ENCODE measurements at places on chromosomes 11 and 22.

GRCh38 chr22:31929167-31929930, 15.0 kb upstream of the YWHAH start:
- peak; percentile 74 for DNase-seq

DNA sequence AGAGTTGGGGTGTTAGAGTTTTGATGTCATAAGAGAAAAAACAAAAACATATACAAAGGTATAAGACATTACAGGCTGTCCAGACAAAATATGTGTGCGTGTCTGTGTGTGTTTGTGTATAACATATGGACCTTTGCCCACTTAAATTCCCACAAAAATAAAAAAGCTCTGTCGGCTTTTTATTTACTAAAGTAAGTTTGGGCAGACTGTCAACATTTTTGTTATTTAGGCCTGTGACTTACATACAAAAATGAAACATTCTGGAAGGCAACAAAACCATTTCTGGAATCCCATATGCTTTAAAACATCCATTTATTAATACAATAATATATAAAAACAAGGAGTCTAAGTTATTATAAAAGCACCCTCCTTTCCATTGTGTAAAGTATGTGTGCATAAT, 960.1 kb upstream of the FAT3 start:
- DNase-seq = no peak

DNA sequence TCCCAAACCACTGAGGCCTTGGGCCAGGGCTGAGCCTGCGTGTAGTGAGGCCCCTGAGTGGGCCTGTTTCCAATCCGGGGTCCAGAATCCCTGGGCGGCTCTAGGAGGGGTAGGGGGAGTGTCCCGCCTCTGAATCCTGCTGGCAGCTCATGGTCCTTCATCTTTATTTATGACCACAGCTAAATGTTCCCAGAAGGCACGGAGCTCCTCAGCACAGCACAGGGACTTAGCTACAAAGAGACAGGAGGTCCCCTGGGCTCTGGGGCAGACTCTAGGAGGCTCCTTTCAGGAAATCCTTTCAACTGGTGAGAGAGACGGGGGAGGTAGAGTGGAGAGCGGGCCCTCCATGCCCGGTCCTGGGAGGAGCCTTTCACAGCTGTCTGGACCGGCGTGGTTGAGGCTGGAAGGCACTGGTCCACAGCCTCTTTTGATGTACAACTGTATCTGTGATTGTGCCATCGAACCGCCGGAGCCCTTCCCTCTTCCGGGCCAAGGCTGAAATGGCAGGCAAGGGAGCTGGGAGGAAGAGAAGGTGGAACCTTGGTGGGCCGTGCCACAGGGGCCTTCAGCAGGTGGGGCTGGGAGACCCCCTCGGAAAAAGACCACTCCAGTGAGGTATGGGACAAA, 46.8 kb downstream of the SCUBE1 start:
- DNase-seq = no peak

GRCh38 chr11:102592634-102593581, 32.2 kb downstream of the MMP20 start:
- no peak for DNase-seq

DNA sequence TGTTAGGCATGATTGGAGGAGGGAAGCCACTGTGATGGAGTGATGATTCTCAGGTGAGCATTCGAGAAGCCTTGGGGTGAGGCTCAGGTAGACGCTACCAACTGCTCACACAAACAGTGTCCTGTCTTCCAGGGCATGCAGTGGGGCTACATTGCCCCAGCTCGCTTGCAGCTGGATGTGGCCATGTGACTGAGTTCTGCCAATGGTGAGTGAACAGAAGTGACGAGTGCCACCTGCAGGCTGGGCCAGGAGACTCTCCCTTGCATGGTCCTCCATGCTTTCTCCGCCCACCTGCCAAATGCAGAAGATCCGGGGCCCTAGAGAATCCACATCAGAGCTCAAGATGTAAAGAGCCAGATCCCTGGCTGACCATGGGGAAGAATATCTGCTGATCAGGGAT, 195.9 kb downstream of the BCR start:
- peak; percentile 45 for DNase-seq

DNA sequence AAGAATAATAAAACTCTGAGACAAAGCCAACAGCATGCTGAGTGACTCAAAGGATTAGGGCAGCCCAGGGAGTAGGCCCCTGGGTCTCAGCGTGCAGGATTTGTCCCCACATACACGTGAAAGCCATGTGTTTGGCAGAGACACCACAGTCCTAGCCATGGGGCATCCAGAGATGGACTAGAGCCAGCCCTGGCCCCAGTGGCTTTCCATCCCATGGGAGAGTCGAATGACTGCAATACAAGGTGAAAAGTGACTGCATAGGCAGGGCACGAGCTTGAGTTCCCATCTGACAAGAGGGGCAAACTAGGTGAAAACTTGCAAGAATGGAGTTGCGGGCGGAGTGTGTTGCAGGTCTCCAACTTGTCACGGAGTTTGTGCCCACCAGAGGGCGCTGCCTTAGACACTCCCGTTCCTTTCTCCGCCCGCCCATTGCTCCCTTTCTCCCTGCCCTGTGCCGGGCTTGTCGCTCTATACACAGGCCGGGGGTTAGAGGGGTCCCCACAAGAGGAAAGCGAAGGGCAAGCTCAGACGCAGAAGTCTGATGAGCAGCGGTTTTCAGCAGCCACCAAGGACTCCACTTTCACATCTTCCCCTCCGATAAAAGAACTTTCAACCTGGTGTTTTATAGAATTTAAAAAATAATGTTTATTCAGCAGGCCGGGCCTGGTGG, 24.2 kb downstream of the TSKU start:
- DNase-seq = peak; percentile 82

DNA sequence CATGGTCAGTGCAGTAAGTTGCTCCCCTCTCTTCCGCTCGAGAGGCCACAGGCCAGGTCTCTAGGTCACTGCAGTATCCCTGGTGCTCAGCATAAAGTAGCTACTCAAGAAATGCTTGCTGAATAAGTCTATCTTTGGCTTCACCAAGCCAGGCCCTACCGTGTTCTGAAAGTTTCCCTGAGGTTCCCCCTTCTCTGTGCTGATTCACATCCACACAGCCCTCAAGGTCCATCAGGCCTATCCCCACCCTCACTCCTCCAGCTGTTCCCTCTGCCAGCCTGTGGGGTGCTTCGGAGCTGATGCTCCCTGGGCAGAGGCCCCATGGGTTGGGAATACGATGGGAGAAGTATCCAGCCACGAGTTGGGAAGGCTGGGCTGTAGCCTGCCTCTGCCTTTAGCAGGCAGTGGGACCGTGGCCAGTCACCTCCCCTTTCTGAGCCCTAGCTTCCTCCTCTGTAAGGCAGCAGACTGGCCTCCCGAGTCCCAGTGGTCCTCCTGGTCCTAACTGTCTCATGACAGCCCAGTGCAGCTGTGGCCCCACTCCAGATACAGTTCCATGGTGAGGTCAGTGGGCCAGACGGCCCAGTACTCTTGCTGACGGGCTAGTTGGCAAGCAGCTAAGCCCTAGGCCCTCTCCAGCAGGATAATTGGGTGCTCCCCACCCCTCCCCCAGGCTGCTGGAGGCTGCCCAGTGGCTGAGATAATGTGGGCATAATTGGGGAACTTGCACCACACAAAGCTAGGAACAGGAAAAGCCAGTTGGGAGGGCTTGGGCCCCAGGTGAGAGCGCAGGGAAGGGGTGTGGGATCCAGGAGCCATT, 48.2 kb downstream of the NECTIN1 start:
- DNase-seq = no peak

DNA sequence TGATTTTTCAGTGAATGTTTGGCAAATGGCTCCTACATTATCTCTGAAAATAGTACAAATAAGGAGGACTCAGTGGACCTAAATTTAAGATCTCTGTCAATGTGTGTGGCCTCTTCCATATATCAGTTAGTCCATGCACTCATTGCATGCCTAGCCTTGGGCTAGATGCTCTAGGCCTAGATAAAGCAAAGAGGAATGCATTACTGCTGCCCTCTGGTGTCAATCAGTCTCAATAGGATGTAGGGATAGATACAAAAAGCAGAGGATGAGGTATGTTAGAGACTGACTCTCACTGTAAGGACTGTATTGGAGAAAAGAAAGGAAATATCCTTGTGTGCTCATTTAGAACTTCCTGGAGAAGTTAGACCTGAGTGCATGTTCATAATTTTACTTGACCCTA, 42.0 kb downstream of the MS4A2 start:
- DNase-seq = no peak

DNA sequence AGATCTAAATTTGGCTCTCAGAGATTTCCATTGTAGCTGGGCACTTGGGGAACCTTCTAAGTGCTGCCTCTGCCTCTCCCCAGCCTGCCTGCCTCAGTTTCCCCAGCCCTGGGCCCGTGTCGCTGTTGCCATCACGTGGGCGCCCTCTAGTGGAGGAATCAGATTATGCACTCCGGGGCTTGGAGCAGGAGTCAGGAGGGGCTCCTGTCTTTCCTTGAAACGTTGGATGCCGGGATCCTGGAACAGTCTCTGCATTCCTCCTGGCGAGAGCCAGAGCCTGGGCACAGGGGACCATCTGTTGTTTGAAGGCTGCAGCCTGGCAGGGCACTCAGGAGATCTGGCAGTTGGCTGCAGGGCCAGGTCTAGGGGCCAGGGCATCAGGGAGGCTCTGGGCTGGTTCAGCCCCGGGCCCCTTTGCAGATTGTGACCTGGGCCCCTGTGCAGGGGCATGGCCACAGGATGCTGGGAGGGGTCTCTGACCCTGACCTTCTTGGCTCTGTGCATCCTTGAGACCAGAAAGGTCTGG, 71.6 kb downstream of the LRP5 start:
- no peak for DNase-seq

- no peak for DNase-seq
Measured at GRCh38 chr11:8346157-8346755, 82.6 kb upstream of the LMO1 start.

DNA sequence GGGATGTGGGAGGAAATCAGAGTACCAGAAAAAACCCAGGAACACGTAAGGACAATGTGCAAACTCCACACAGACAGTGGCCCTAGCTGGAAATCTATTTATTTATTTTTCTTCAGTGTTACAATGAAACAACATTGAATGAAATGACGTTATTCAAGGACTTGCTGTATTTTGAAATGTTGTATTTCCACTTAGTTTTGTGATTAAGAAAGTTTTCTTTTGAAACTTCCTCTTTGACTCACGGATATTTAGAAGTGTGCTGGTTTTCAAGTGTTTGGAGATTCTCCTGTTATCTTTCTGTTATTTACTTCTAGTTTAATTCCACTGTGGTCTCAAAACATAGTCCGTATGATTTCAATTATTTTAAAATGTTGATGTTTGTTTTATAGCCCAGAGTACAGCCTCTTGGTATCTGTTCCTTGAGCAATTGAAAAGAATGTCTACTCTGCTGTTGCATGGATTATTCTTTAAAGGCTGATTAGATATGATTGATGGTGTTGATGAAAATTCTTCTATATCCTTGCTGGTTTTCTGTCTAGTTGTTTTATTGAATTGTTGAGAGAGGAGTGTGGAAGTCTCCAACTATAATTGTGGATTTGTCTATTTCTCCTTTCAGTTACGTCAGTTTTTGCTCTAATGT, 141.0 kb downstream of the ARHGAP20 start:
- DNase-seq = no peak

GRCh38 chr11:117251506-117251905, 19.0 kb downstream of the RNF214 start:
- DNase-seq = no peak

DNA sequence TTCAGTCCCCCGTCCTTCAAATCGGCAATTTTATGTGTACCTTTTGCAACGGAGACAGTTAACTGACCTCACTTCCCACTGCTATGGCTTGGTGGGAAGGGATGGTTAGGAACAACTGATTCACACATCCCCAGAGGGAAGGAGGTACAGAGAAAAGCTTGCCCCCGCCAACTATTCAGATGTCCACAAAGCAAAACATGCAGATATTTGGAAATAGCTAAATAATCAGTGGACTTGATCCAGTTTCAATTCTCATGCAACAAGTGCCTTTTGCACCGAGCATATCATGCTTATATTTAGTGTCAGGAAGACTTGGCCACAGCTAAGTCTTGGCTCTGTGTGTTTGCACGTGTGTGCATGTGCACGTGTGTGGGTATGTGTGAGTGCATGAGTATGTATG, 144.6 kb downstream of the SNX19 start:
- no peak for DNase-seq

DNA sequence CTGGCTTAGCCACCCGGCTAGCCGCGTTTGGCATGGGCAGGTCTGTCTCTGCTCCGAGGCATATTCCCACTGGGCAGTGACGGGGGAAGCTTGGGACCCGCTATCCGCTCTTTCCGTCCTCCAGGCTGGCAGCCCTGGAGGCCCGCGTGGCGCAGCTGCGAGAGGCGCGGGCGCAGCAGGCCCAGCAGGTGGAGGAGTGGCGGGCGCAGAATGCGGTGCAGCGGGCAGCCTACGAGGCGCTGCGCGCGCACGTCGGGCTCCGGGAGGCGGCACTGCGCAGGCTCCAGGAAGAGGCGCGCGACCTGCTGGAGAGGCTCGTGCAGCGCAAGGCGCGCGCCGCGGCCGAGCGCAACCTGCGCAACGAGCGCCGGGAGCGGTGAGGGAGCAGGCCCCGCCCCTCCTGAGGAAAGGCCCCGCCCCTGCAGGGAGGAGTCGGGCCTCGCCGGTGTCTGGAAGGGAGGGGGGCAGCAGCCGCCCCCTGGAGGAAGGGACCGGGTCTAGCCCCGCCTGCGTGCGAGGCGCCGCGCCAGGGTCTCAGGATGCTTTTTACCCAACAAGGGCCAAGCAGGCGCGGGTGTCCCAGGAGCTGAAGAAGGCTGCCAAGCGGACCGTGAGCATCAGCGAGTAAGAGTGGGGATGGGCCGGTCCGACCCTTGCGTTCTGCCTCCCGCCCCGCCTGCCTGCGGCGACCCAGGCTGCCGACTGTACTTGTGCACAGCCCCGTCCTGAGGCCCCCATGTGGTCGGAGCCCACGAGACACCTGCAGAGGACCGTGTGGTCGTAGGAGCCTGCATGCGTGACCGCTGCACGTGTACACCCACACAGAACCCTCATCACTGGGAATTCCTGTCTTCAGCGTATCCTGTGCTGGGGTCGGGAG, 7.9 kb downstream of the ATG16L2 start:
- DNase-seq = peak; percentile 96

DNA sequence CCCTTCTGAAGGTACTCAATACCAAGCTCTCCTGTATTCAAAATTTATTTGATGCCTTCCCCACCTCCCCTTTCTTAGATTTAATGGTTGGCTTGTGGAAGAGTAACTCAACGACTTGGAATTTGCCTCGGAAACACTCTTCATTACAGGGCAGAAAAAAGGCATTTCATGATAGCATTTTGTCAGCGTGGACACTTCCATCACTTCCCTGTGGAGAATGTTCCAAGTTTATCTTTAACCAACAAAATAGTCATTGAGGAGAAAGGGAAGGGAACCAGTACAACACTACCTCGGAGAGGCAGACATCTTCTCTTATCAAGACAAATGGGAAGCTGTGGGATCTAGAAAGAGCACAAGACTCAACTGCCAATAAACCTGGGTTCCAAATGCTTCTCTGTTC, 177.2 kb upstream of the MTMR2 start:
- no peak for DNase-seq

DNA sequence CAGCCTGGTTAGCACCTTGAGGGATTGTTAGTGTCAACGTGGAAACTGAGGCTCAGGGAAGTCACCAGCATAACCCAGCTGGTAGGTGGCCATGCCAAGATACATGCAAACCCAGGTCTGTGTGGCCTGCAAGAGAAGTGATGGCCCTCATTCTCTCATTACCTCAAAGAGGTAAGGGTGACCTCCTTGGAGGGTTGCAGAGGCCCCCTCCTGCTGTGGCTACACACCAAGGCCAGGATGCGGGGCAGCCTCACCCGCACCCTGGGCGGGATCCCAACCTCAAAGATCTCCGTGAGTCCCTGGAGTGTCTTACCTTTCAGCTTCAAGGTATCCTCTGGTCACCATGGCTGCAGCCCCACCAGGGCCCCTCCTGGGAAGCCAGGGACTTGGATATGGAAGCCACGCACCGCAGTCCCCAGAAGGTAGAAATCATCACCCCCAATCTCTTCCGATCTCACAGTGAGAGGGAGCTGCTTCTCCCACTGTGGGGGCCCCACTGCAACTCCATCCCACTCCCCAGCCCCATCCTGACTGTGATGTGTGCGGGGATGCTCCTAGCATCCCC, 95.4 kb downstream of the MORC2 start:
- DNase-seq = peak; percentile 59

Measured in left forelimb (tissue), 1 donor.